ENCODE measurements at places on chromosomes 12 and 14.

DNA sequence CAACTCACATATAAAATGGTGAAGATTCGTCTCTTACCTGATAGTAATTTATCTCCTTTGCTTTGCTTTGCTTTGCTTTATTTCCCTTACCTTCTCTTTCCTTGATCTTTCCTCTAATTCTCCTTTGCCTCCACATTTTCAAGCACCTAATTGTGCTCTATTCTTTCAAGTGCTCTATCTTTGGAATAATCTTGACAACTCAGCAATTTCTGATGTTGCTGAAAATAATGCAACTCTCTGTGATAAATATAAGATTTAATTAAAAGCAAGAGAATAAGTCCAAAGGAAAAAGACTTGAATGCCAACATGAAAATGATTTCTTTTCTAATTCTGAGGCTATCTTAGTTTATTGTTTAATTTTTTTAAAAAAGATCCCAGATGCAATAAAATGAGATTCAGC, 139.5 kb upstream of the SYT1 start:
- no peak for DNase-seq

DNA sequence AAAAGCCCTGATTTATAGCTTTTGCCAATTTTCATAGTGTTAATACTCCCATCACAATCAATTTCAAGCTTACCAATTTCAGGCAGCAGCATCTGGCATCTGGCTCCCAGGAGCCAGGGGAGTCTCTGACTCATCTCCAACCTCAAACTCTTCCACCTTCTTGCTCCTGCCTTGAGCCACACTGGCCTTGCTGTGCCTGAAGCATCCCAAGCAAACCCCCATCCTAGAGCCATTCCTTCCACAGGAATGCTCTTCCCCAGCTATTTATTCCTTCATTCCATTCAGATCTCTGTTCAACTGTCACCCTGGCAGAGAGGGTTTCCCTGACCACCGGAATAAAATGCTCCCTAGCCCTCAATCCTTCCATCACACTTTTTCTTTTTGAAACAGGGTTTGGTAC, 13.9 kb upstream of the PPP1CC start:
- DNase-seq: no peak

GRCh38 chr12:79515530-79515935, 175.2 kb downstream of the PAWR start:
- DNase-seq: no peak

- DNase-seq: no peak
Measured at GRCh38 chr12:123064885-123065619, 84.6 kb downstream of the ARL6IP4 start.

- DNase-seq: no peak
Measured at GRCh38 chr12:89995870-89996269, 287.2 kb upstream of the ATP2B1 start.

DNA sequence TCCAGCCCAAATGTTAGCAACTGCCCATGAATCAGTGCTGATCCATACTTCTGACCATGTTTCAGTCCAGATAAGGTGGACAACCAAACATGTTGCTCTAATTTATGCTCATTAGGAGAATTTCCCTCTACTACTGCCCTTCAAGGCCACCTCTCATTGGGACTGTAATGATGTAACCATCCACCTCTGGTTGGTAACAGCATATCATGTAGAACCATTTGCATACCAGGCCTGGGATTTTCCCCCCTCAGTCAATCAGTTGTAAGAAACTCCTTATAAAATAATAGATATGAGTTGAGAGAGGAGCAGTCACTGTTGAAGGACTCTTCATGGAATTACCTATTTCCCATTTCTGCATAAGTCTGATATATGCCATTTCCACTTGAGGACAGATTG, 17.8 kb upstream of the YAF2 start:
- DNase-seq: no peak

DNA sequence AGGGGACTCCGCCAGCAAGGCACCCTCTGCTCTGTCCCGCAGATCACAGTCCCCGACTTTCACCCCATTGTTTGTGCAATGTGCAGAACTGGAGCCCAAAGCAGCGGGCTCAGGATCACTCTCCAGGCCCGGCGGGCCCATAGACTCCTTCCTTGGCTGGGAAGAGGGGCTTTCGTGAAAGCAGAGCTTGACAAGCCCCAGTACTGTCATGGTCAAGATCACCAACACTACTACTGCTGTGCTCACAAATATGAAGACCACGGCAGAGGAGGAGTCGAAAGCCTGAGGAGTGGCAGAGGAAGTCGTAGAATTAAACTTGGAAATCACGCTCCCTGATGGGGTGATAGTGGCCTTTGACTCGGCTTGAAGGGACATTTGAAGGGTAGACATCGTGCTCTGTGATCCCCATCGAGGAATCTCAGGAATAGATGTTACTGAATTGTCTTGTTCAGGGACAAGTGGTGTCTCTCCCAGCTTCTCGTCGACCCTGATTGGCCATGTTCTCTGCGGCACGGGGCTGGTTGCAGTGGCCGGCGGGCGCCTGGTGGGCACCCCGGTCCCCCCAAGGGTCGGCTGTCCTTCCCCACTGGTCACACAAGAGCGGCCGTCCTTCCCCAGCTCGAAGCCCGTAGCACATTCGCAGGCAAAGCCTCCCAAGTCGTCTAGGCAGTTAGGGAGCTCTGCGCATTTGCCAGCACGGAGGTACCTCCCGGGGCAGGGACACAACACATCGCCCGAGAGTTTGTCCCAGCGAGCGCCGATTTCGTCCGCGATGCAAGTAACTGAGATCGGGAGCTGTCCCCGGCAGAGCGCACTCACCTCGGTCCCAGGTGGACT, 1.1 kb downstream of the CLEC14A start:
- no peak for DNase-seq

GRCh38 chr12:67589078-67589477, 59.5 kb upstream of the DYRK2 start:
- no peak for DNase-seq

GRCh38 chr14:50334211-50334610, 22.1 kb downstream of the DMAC2L start:
- no peak for DNase-seq

DNA sequence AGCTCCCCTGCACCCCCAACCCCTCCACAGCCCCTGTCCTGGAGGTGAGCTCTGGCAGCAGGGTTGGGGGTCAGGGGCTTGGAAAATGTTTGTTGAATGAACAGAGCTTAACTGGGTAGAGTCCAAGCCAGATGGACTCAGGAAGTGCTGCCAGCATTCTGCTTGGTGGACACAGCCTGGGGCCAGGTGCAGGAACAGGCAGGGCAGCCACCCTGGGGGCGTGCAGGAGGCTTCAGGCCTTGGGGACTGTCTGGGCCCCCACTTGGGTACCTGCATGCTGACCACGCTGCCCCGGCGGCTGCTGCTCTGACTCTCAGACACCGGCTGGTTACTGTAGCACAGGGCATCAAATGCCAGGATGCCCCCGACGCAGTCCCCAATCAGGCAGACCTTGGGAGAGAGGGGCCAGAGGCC, 15.7 kb downstream of the ARL6IP4 start:
- DNase-seq: no peak

- DNase-seq: no peak
Measured at GRCh38 chr14:21070610-21071224, 613 bp downstream of the ARHGEF40 start.

DNA sequence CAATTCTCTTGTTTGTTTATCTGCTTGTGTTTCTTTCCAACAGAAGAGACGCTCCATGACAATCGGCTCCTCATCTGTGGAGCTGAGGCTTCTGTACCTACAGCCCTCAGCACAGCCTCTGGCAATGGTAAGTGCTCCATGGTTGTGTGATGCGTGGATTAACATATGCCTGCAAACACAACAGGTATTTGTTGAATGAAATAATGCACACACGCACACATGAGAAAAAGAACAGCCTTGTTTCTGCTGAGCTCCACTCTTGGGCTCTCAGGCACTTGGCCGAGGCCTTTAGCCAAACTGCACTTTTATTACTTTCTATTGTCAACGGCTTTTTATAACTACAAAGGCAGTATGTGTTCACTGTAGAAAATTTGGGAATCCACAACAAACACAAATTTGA, 120.4 kb upstream of the TMCC3 start:
- DNase-seq: no peak

DNA sequence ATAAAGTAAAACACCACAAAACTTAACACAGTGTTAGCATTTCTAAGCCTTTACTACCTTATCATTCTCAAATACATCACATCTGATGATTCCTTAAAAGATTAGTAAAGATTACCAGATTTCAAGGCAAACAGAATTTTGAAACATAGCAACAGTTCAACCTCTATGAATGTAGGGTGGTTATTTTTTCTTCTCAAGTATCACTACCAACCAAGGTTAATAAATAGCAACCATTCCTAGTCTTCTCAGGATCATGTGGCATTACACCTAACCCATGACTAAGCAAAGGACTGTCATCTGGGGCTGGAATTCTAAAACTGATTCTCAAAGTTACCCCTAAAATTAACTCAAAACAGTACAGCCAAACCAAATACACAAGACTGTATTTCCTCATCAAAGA, 39.4 kb upstream of the CSRNP2 start:
- DNase-seq: no peak

- no peak for DNase-seq
Measured at GRCh38 chr14:37595809-37596621, 586 bp downstream of the TTC6 start.

DNA sequence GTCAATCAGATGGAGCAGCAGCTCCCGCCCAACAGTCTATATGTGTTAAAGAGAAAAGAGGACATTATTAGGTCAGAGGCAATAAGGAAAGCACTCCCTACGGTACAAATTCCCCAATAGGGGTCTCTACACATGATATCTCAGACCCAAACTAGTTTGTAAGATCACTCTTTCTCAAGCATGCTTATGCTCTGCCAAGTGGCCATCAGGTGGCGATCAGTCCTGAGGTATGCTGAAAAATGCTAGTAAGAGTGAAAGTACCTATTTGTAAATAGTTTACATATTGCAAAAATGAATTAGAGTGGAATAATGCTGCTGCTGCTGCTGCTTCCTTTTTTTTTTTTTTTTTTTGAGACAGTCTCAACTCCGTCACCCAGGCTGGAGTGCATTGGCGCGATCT, 61.0 kb downstream of the CPM start:
- DNase-seq: no peak

DNA sequence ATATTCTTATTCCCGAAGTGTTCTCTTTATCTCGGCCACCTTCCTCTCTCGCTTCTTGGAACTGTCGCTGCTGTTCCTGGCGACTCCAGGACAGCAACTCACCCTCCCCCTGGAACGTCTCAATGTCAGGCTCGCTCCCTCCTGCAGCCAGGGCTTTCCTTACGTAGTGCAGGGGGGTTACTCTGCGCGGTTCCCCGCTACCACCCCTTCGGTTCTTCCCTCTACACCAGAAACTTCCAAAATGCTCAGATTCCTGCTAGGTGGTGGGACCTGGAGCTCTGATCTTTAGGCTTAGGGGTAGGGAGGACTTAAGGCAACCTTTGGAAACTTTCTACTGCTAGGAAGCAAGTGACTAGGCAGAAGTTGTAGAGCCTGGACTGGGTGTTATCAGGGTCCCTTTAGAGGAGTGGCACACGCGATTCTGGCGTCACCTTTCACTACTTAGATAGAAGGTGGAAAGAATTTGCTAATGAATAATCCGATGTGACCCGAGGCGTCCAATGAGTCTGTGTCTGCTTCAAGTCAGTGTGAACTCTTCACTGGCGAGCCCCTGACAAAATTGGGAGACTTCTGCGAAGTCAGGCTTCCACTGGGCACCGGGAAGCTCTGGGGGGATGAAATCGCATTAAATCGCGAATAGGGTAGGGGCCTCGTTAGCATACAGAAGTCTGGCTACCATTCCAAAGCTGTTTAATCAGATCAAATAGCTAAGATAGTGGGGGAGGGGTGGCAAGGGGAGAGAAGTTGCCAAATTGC, 900 bp upstream of the DPF3 start:
- DNase-seq: no peak

DNA sequence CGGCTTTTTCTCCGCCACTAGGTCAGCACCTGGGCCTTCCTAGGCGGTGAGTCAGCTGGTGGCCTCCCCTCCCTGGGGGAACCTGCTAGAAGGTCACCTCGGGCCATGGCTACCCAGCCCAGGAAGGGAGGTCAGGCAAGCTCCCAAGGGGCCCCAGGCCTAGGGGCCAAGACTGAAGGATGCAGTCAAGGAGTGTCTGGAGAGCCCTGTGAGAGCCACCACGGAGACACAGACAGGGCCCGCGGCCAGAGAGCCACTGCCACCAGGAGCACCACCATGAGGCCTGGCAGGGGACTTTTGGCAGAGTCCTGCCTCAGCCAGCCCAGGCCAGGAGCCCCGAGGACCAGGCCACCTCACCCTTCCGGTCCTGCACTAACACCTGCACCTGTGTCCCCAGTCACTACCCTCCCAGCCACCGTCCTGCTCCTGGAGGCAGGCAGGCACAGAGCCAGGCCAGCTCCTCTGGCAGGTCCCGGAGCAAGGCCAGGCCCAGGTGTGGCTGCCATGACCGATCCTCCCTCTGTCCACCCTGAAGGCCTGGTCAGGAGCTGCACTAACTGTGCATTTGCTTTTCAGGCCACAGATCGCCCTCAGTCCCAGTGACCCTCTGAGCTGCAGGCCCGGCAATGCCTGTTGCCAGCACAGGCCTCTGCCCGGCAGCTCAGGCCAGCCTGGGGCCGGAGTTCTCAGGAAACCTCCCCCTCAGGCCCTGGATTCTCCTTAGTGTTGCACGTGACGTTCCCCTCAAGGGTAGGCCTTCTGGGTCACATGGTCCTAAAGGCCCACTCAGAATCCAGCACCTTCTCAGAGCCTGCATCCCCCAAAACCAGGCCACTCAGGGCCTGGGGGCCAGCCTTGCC, 6.9 kb downstream of the PHETA1 start:
- DNase-seq: no peak

DNA sequence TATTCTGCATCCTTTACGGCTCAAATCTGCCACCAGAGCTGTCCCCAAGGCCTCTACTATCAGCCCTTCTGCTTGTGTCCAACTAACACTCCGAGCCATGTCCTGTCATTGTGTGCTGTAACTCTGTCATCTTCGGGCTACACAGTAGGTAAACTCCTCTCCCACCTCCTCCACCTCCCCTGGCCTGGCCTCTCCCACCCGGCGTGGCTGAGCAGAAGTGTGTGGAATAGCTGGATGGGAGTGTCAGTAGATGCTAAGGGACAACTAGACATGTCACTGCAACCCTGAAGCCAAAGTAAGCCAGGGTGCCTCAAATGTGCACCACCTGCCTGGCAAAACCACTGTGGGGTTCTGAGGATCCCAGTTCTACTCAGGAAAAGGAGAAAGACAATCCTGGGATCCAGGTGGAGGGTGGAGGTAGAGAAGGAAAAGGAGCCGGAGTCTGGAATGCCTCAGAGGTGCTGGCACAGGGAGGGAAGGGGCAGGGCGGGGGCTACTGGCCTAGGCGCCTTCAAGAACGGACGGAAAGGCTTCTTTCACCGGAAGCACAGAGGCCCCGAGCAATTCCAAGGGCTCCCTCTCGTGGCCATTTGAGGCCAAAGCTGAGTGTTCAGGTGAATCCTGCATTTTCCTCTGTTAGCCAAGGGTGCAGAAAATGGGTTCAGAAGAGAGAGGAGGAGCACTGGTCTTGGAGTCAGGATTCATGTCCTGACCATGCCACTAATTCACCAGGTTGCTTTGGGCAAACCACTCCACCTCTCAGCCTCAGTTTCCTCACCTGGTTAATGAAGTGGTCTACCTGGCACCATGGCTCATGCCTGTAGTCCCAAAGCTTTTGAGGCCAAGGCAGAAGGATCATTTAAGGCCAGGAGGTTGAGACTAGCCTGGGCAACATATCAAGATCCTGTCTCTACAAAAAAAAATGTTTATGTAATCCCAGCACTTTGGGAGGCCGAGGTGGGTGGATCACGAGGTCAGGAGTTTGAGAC, 20.5 kb upstream of the FAM181A start:
- DNase-seq: no peak
